ENCODE measurements at places on chromosomes 2 and 18.
A peak's percentile ranks its signal among the peaks of the same experiment; 100 is the strongest.

GRCh38 chr2:238169048-238169707 lies 10.4 kb downstream of the ERFE start:
- no peak for DNase-seq

DNA sequence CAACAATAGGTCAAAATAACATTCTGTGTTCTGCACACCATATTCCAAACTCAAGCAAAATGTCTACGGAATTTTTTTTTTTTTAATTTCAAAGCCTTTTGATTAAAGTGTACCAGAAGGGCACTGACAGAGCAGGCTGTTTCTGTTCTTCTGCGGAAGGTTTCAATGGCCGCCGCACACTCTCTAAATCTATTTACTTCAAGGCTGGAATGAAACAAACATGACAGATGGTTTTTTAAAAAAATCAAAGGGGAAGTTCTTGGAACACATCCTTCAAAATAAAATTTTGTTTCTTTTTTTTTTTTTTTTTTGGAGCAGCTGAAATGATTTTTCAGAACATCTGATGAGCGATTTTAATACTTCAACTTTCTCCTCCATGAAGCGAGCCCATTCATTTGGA lies 259.1 kb downstream of the TXNL1 start:
- DNase-seq: no peak

DNA sequence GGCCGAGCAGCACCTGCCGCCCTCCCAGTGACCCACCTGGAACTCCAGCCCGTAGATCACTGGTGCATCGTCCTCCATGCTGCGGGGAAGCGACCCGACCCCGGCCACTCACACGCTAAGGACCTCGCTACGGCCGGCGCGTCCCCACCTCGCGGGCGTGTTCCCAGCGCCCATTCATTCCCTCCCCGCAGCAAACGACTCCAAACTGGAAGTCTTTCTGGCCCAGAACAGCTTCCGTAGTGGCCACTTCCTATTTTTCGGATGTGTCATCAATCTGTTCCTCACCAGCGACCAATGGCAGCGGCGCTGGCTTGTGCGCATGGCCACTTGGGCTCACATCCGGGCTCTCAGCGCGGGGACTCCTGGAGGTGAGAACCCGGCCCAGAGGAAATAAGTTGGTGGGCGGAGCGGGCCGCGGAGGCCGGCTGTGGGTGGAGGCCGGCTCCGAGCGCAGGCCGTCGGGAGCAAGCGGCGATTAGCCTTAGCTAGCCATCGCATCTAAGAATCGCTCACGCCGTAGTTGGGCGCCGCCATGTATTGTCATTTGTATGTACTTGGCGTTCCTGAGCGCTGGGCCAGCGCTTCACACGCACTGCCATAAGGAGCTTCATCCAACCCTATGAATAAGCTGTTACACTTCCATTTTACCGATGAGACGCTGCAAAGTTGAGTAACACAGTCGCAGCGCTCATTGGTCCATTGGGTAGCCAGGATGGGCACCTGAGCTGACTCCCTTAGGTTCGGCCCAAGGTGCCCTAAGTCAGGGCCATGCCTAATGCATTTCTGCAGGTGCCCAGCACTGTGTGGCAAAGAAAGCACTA lies at the start of gene EIPR1:
TSS of gene EIPR1 (minus strand) at position 207 of the 821 bp plus-strand sequence. CDS start at position 78, 129 bp downstream.
- DNase-seq: peak; percentile 96

GRCh38 chr2:99421469-99421868 lies 68.3 kb downstream of the REV1 start:
- no peak for DNase-seq

DNA sequence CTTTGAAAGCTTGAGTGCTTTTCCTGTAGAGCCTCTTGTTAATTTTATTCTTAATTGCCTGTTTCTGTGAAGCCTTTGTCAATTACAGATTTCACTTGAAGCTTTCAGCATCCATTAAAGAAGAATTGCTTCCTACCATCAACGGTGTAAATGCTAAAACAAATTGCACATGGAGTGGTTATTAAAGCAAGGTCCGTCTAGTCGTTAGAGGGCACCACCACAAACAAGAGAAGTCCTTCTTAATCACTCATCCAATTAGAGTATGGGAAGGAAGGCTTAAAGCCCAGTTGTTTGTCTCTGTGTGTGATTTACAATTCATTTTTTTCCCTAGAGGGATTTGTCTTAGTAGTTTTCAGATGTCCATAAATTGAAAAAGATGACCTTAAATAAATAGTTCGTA lies 1.6 kb downstream of the KCNJ3 start:
- no peak for DNase-seq

GRCh38 chr18:22830511-22830910 lies 102.6 kb upstream of the RBBP8 start:
- no peak for DNase-seq

DNA sequence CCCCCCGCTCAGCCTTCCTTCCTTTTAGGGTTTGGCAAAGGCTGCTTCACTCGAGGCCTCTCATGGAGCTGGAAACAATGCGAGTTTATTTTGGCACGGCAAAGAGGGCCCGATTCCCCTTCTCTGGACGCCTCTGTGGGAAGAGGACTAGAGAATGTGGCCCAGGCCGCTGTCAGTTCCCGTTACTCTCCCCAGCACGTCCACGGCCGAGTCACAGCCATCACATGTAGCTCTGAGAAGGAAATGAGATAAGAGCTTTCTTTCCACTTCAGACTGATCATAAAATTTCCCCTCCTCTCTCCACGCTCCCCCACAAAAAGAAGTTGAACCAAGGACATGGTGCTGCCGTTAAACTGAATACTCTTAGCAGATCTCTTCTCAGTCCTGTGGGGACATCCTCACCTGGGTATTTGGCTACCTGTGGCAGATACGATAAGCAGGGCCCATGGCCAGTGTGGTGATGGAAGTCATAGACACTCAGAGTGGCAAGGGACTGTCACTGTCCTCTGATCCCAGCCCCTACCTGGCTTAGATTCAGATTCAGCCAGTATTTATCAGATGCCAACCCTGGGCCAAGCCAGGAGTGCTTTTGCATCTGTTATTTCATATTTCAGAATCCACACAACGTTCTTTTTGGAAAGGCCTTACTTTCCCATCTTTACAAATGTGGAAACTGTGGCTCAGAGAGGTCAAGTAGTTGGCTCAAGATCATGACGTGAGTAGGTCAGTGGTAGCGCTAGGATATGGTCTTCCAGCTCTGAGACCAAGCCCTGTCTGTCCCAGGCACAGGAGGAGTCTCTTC lies 101.2 kb downstream of the MCFD2 start:
- DNase-seq: no peak

- DNase-seq: no peak
These were observed 113.1 kb upstream of the FANCL start for GRCh38 chr2:58354230-58354629.

GRCh38 chr2:215698566-215698965 lies 262.7 kb upstream of the FN1 start:
- no peak for DNase-seq

GRCh38 chr2:84495539-84496146 lies 20.7 kb upstream of the DNAH6 start:
- peak; percentile 13 for DNase-seq

- no peak for DNase-seq
These were observed 209.2 kb upstream of the STON1 start for GRCh38 chr2:48320742-48321141.

- no peak for DNase-seq
These were observed 116.4 kb upstream of the SNTG2 start for GRCh38 chr2:834233-834632.

DNA sequence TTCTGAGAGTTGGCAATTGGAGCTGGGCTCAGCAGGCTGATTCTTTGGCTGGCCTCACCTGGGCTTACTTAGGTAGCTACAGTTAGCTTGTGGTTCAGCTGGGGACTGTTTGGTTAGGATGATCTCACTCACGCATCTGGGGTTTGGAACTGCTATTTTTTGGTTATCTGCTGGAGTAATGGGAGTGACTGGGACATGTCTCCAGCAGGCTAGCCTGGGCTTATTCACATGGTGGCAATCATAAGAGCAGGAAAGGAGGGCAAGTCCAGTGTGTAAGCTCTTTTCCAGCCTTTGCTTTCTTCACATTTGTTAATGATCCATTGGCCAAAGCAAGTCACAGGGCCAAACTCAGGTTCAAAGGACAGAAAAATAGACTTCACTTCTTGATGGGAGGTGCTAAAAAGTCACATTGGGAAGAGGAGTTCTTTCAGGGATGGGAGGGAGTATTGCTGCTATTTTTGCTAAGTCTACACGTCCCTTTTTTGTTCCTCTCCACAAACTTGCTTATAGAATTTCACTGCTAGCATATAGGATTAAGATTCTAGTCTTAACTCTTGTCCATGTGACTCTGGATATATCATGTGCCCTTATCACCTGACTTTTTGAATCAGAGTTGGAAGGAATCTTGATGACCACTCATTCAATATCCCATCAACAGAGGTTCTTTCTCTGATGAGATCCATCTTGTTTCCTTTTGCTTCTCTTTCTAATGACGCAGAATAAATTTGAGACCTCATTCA lies 174.0 kb downstream of the ZFP36L2 start:
- DNase-seq: no peak

GRCh38 chr18:28584731-28585130 lies 407.8 kb upstream of the CDH2 start:
- no peak for DNase-seq

DNA sequence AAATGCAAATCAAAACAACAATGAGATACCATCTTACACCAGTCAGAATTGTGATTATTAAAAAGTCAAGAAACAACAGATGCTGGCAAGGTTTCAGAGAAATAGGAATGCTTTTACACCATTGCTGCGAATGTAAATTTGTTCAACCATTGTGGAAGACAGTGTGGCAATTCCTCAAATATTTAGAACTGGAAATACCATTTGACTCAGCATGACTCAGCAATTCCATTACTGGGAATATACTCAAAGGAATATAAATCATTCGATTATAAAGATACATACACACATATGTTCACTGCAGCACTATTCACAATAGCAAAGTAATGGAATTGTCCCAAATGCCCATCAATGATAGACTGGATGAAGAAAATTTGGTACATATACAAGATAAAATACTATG lies 516.7 kb downstream of the ERBB4 start:
- DNase-seq: no peak

DNA sequence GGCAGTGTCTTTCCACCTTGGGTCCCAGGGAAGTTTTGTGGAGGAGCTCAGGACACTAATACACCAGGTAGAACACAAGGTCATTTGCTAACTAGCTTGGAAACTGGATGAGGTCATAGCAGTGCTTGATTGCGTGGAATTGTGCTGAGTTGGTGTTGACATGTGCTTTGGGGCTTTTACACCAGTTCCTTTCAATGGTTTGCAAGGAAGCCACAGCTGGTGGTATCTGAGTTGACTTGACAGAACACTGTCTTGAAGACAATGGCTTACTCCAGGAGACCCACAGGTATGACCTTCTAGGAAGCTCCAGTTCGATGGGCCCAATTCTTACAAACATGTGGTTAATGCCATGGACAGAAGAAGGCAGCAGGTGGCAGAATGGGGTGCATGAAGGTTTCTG lies 5.9 kb downstream of the CTLA4 start:
- DNase-seq: no peak

DNA sequence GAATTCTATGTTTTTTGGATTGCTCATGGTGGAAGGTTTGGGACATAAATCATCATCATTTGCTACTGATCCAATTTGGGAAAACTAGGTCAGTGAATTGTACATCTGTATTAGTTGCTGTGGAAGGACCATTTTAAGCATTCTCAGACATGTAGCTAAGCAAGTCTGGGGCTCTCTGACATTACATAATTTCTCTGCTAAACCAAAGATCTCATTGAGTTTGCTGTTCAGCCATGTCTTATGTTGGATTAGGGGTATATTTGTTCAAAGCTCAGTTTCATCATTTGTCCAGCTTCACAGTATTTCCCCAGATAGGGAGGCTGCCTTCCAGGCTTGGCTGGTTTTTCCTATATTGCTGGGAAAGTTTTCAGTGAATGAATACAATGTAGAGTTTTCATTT lies 399.7 kb downstream of the MTX2 start:
- no peak for DNase-seq

GRCh38 chr2:10448576-10449485 lies 704 bp upstream of the ODC1 start:
- no peak for DNase-seq

GRCh38 chr2:161139098-161139987 lies 20.9 kb upstream of the TANK start:
- no peak for DNase-seq

GRCh38 chr2:66700677-66701066 lies 265.7 kb downstream of the MEIS1 start:
- DNase-seq: no peak

GRCh38 chr2:105536175-105536574 lies 137.3 kb upstream of the FHL2 start:
- DNase-seq: no peak

DNA sequence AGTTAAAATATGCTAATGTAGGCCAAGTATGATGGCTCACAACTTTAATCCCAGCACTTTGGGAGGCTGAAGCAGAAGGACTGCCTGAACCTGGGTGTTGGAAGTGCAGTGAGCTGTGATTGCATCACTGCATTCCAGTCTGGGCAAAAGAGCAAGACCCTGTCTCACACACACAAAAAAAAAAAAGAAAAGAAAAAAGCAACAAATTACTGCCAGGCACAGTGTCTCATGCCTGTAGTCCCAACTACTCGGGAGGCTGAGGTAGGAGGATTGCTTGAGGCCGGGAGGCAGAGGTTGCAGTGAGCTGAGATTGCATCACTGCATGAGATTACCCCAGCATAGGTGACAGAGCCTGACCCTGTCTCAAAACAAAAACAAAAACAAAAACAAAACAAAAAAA lies 110.6 kb downstream of the PRELID3A start:
- DNase-seq: no peak
